ENCODE measurements at places on chromosomes 3 and 15.

- DNase-seq = no peak
Observed at GRCh38 chr15:89410039-89410435, 75.4 kb upstream of the POLG start.

GRCh38 chr3:122146466-122146865, 37.0 kb upstream of the CASR start:
- no peak for DNase-seq

DNA sequence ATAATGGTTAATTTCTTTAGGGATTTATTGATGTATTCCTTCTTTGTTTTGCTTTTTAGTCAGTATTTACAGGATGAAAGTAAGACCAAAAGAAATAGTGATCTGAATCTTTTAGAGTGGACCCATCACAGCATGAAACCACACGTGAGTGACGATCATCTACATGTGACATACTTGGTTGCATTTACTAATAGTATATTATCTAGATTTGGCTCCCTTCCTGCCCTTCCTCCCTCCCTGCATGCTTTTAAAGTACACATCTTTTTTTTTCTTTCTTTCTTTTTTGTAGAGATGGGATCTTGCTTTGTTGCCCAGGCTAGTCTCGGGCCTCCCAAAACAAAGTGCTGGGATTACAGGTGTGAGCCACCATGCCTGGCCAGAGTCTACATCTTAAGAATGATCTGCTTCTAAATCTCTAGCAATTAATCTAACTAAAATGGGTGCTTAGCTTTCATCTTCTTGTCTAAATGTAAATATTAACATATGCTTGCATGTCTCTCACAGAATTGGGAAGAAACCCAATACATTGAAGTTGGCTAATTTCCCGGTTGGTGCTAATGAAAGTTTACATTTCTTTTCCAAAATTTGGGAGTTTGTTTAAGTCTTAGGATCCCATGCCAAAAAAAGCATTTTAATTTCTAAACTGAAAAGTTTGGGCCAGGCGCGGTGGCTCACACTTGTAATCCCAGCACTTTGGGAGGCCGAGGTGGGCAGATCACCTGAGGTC, 38.0 kb downstream of the SENP2 start:
- no peak for DNase-seq

- no peak for DNase-seq
Observed at GRCh38 chr3:61884794-61885193, 323.4 kb downstream of the PTPRG start.

DNA sequence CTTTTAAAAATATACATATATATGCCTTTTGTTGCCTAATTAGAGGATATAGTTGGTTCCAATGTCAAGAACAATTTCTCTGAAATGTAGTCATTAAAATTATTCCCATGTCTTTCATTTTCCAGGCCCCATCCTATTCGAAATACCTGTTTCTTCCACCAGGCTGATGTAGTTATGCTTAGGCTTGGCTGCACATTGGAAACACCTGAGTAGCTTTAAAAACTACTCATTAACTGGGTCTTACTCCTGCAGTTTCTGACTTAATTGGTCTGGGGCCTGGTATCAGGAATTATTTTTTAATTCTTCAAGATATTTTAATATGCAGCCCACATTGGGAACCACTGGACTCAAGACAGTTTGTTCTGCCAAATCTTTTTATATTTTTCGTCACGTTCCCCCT, 53.7 kb downstream of the TGFBR2 start:
- DNase-seq = no peak

GRCh38 chr3:100682854-100683760, 26.2 kb upstream of the TFG start:
- no peak for DNase-seq

- no peak for DNase-seq
Observed at GRCh38 chr3:81958972-81959640, 197.7 kb upstream of the GBE1 start.

- no peak for DNase-seq
Observed at GRCh38 chr3:45120359-45121158, 25.6 kb downstream of the CDCP1 start.
